Activated CD4-positive, alpha-beta T cell treated with anti-CD3 and anti-CD28 coated beads, Interleukin-2, amount 50 U/mL, for 48 hours (primary cell): ENCODE measurements at places on chromosomes 11 and 22.

- no peak for DNase-seq
Measured at GRCh38 chr11:16912692-16913111, 101.5 kb downstream of the PLEKHA7 start.

GRCh38 chr11:86160541-86161149 is 83.9 kb upstream of the EED start:
- DNase-seq = no peak

DNA sequence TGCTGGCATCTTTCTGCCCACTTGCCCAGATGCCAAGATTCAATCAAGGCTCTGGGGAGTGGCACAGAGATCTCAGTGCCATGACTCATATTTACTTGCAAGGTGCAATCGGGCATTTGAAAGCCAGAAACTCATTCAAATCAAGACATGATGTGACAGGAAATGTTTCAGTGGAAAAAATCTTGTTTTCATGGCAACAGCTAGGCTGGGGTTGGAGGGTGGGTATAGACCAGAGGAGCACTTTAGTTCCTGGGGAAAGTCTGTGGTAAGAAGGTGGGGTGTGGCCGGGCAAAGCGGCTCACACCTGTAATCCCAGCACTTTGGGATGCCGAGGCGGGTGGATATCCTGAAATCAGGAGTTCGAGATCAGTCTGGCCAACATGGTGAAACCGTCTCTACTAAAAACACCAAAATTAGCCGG is 1.2 kb downstream of the MAJIN start:
- DNase-seq = peak; percentile 28

- peak; percentile 5 for DNase-seq
Measured at GRCh38 chr11:10623797-10624761, 55.6 kb upstream of the LYVE1 start.

GRCh38 chr11:79040348-79040747 is 400.5 kb downstream of the TENM4 start:
- no peak for DNase-seq

GRCh38 chr11:44611687-44612434 is 46.4 kb downstream of the CD82 start:
- peak; percentile 76 for DNase-seq

- no peak for DNase-seq
Measured at GRCh38 chr11:120715239-120715638, 203.7 kb downstream of the GRIK4 start.

DNA sequence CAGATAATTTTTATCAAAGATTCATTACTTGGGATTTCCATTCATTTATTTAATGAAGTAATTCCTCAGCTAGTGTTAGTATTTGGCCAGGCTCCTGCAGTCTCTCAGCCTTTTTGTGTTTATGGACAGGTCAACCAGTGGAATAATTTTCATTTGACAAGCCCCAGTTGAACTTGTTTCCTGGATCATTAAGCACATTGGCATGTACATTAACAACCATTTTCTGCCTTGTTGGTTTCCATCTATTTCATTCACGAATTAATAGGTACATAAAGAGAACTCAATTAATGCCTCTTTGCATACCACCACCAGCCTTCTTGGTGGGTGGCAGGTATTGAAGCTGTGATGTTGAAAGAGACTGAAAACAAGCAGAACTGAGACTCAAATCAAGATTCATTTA is 745.2 kb downstream of the KCNA4 start:
- DNase-seq = no peak

DNA sequence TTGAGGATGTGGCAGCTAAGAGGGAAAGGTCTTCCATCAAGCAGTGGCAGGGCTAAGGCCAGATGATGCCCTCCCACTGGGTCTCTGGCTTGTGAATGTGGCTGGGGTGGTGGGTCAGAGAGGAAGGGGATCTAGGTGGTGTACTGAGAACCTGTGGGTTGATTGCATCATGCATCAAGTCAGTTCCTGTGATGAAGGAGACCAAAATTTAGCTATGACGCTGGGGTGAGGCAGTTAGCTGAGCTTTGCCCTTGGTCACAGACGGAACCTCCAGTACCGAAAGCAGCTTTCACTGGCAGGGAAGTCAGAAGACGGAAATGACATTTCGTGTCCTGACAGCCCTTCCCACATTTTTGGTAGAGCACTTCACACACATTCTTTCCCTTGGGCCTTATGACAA is 20.7 kb downstream of the ATG16L2 start:
- DNase-seq = no peak

GRCh38 chr11:128477811-128478210 is 109.5 kb downstream of the ETS1 start:
- no peak for DNase-seq

DNA sequence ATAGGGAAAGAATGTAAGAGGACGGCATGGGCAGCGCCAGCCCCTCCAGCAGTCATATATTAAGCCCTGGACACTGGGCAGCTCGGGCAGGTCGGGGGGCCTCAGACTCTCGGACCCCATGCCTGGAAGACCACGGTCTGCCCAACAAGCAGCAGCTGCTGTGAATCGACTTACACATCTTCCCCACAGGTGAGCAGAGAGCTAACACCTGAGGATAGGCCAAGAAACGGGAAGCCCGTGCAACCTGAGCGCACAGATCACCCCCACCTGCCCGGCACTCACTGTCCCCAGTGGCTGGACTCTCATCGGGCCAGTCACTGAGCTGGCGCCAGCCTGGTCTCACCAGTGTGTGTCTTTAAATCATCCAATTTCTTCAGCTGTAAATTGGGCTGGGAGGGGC is 4.7 kb upstream of the TCF20 start:
- DNase-seq = no peak

DNA sequence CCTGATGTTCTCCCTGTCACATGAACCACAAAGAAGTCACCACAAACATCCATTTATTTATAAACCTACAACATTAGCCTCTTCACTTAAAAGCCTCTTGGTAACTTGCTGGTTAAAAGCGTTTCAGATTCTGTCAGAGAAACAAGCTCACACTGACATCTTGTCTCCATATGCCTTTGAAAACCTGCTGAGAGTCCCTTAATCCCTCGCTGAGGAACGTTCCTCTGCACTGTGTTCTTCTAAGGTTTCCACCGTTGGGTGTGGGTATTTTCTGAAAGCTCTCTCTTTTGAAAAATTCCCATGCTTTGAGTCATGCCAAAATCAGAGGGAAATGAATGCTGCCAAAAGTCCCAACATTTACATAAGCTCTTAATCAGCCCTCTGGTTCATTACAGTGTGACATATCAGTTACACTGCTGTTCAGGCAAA is 149.8 kb downstream of the CCDC34 start:
- DNase-seq = no peak

- no peak for DNase-seq
Measured at GRCh38 chr22:46936378-46936903, 174.0 kb downstream of the TBC1D22A start.
